AG09309 (cell line): ENCODE measurements at places on chromosomes 4 and X.
A peak's percentile ranks its signal among the peaks of the same experiment; 100 is the strongest.

GRCh38 chr4:113781439-113782040, 20.0 kb upstream of the CAMK2D start:
- DNase-seq: no peak

DNA sequence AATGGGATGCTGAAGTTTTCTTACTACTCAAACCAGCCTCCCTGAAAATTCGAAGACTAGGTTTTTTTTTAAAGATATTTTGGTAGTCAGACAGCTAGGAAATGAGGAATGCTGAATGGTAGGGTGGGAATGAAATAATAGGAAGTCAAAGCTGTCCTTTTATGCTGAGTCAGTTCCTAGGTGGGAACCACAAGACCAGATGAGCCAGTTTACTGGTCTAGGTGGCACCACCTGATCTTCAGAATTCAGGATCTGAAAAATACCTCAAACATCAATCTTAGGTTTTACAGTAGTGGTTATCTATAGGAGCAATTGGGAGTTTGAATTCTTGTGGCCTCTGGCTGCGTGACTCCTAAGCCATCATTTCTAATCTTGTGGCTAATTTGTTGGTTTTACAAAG, 183.1 kb upstream of the GALNT7 start:
- no peak for DNase-seq

GRCh38 chr4:1380368-1381151, 25.7 kb downstream of the NKX1-1 start:
- no peak for DNase-seq

GRCh38 chr4:74752798-74753197, 41.5 kb downstream of the BTC start:
- no peak for DNase-seq

DNA sequence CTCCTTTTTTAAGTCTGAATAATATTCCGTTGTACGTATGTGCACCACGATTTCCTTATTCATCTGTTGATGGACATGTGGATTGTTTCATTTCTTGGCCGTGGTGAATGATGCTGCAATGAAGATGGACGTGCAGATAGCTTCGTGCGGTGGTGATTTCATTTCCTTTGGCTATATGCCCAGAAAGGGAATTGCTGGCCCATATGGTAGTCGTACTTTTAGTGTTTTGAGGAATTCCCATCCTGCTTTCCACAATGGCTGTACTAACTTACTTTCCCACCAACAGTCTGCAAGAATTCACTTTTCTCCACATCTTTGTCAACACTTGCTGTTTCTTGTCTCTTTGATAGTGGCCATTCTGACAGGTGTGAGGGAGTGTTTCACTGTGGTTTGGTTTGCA, 12.8 kb downstream of the ZFP42 start:
- peak; percentile 33 for DNase-seq

DNA sequence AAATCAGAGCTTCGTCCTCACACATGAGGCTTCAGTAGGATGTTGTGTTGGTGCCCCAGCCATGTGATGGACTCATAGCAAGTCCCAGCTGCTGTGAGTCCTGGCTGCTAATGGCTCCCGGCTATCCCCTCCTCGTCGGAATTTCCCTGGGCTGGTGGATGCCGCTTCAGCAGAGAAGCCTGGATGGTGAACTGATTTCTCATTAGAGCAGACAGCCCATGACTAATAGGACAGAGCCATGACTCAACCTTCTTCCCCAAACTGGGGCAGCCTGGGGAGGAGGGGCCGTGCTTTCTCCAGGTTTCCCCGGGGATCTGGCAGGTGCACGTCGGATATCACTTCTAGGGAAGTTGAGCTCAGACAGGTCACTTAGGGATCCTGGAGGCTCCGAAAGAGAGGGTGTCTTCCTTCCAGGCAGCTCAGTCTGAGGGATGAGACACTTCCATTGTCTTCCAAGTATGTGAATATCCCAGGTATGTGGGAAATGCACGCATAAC, 112.7 kb downstream of the ASMT start:
- DNase-seq: peak; percentile 4

- no peak for DNase-seq
Observed at GRCh38 chrX:14228611-14229010, 198.9 kb upstream of the GEMIN8 start.

GRCh38 chr4:173288296-173288695, 45.9 kb downstream of the HMGB2 start:
- no peak for DNase-seq

DNA sequence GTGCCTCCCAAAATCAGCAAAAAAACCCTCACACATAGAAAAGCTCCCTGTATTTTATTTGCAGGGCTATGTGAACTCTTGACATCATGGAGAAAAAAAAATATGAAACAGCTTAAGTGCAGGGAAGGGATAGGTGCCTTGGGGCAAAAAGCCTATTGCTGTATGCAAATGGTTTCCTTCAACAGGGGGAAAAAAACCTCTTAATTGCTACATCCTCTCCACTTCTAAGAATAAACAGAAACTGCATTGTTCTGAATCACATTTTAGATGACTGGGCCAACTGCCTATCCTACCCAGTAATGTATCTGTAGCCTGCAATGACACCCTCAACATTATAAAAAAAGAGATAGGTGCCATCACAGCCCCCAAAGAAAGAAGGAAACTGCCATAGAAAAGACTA, 229.4 kb upstream of the GALNTL6 start:
- DNase-seq: no peak

DNA sequence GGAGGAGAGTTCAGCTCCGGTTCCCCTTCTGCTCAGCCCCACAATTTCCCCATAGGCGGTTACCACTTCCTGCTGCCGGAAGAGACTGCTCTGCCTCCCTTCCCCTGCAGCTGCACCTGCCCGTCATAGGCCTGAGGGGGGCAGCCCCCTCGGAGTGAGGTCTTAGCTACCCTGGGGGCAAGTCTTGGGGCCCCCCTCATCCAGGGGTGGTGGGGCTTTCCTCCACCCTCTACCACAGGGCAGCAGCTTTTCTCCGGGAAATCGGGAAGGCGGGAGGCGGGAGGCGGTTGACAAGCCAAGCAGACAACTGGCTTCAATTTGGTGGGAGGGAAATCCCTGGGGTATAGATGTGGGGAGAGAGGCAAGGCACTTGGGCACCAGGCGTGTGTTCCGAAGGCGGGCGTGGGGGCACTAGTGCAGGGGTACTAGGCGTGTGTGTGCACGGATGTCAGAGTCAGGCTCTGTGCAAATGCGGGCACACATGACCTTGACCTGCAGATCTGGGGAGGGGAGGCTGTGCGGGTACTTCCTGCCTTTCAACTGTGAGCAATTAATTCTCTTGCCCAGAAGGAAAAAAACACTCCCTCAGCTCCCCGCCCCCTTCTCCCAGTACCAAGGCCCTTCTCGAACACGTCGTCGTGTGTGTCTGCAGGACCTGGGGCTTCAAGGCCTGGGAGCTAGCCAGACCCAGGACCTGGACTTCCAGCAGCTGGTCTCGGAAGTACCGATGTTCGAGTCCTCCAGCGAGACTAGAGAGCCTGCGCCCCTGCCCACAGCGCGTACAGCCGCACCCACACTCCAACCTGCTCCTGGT, 1.0 kb upstream of the ARHGAP4 start:
- no peak for DNase-seq

DNA sequence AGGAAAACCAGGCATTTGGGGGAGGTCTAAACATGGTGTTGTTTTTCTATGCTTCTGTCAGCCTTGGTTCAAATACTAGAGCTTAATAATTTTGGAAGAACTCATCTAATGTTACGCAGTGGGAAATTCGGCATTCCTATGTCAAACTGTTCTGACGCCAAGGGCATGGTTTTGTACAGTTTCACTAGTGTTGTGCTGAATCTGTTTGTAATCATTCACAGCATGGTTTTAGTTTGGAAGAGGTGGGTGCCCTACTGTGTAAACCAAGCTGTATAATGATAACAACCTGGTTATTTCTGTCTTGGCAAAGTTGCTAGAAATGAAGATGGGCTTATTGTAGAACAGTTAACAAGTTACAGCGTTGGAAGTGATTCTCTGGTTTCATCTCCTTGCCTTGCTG, 5.2 kb downstream of the DDX3X start:
- DNase-seq: no peak
